ENCODE measurements at places on chromosomes 12 and 14. TPM values are rescaled to one million over a fixed set of nuclear protein-coding genes. Genes with fewer than 3 reads are reported as not detected.
A peak's percentile ranks its signal among the peaks of the same experiment; 100 is the strongest.

Gene PIP4P1
- 55.1 TPM for polyA plus RNA-seq

GRCh38 chr12:124007826-124008570, 35.0 kb downstream of the ZNF664 start:
- peaks cover 53% of the 10 kb centered on the region for H3K36me3 ChIP-seq
- H3K27me3 ChIP-seq: no peaks in the 10 kb centered on the region
- H3K27ac ChIP-seq: no peak overlapping the region
- DNase-seq: no peak

DNA sequence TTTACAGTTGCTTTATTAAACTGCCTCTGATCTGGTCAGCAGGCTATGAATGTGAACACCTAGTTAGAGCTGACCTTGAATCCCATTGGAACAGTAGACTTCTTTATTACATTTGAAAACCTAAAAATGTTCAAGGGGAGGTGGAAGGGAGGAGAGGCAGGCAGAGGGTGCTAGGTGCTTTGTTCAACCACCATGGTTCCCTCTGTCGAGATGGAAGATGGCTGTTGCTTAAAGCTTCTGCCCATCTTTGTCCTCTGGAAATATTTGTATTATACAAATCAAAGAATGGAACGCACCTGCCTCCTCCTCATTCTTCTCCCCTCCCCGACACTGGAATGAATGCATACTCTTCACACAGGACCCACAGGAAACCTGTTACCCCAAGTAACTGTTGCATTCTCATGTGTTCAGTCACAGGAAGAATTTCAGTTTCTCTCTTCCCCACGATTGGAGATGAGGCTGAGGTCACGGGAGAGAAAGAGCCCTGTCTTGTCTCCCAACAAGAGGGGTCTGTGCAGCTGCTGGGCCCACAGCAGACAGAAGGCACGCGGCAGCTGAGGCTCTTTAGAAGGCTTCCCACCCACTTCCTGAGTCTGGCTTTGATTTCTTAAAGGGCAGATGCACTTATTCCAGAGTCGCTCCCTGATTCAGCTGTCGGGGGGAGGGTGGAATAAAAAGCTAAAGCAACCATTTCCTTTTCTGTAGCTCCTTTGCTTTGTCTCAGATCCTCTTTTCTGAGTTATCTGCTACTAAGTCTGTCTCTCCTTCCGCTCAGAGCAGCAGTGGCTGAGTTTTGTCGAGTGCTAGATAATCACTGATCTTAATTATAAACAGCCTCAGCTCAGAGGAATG, 217.9 kb upstream of the BTG1 start:
- H3K36me3 ChIP-seq: no peaks in the 10 kb centered on the region
- H3K4me1 ChIP-seq: peaks cover 6% of the 10 kb centered on the region
- peak overlapping the region; percentile 76 for H3K27ac ChIP-seq
- peak; percentile 17 for DNase-seq

DNA sequence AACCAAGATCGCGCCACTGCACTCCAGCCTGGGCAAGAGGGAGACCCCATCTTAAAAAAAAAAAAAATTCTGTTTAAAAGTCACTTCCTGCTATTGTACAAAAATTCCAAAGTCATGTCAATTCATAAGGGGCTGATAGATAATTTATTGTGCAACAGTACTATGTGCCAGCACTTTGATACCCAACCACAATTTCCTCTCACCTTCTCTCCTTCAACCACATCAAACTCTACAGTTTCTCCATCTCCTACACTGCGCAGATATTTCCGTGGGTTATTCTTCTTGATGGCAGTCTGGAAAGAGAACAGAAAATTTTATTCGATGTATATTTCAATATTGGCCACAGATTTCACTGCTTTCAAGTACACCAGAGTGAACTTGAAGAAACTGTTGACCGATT, 7.6 kb downstream of the YBX3 start:
- H3K4me1 ChIP-seq: peaks cover 2% of the 10 kb centered on the region
- DNase-seq: no peak
- H3K36me3 ChIP-seq: peaks cover 5% of the 10 kb centered on the region
- H3K27ac ChIP-seq: no peak overlapping the region
- H3K27me3 ChIP-seq: no peaks in the 10 kb centered on the region

DNA sequence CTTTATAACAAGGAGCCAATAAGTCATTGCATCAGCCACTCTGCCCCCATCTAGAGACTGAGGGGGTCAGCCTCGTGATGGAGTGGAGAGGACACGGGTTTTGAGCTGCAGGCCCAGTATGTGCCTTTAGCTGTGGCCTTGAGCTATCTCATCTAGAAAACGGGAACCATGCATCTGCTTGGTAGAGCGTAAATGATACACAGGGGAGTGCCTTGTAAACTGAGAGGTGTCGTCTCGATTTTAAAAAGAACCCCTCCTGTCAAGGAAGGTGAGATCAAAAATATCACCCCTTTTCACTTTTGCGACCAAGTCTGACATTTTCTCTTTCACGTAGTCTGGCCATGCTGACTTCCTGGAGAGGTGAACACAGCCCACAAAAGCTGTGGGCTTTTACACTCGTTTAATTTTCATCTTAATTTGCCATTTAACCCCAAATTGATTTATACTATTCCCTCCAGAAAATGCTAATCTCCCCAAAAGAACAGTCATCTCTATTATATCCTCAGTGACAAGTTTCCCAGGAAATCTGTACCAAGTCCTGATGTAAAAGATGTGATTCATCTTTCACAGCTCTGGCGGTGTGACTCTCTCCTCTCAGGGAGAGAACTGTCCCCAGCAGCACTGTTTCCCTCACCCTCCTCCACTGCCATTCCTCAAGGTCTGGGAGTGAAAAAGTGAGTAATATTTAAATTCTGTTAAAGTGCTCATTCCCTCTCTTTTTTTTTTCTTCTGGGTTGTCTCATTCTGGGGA, 30.6 kb downstream of the VCPKMT start:
- peak overlapping the region; percentile 70 for H3K27ac ChIP-seq
- H3K27me3 ChIP-seq: no peaks in the 10 kb centered on the region
- H3K4me1 ChIP-seq: peaks cover 3% of the 10 kb centered on the region
- no peak overlapping the region for H3K4me3 ChIP-seq
- no peak for DNase-seq

- H3K36me3 ChIP-seq: no peaks in the 10 kb centered on the region
- H3K4me3 ChIP-seq: peak overlapping the region; percentile 80
- no peaks in the 10 kb centered on the region for H3K27me3 ChIP-seq
- H3K27ac ChIP-seq: peak overlapping the region; percentile 93
Measured at GRCh38 chr12:25959071-25959961, 834 bp downstream of the RASSF8 start.

Gene DCP1B
- polyA plus RNA-seq: 4.5 TPM

DNA sequence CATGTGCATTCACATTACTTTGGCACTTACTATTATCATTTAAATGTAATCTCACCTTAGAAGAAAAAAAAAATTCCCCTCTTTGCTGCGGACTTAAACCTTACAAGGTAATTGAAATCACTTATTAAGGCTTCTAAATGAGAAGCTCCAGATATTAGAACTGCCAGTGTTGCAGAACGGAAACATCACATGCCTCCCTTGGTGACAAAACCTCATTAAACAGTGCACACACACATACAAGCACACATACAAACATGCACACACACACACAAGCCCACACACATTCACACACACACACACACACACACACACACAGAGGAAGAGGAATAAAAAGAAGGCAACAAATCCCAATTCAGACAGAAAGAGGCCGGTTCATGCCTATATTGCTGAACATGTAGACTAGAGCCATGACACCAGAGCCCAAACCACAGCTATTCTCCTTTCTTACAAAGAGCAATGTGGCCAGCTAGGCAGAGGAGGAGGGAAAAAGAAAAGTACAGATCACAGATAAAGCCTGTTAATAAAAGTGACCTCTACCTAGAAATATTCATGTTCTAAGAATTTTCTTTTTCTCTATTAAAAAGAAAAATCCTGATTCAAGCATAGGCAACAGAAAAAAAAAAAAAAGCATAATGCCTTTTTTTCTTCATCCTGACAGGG, 405.2 kb upstream of the FLRT2 start:
- no peak overlapping the region for H3K27ac ChIP-seq
- no peaks in the 10 kb centered on the region for H3K27me3 ChIP-seq
- H3K36me3 ChIP-seq: no peaks in the 10 kb centered on the region
- H3K4me3 ChIP-seq: no peak overlapping the region
- no peaks in the 10 kb centered on the region for H3K4me1 ChIP-seq

GRCh38 chr12:131114271-131114670, 160.6 kb downstream of the ADGRD1 start:
- DNase-seq: no peak
- H3K4me1 ChIP-seq: no peaks in the 10 kb centered on the region
- no peak overlapping the region for H3K4me3 ChIP-seq
- H3K27ac ChIP-seq: no peak overlapping the region

Gene POTEG
- polyA plus RNA-seq: not detected

- no peak overlapping the region for H3K27ac ChIP-seq
- no peaks in the 10 kb centered on the region for H3K36me3 ChIP-seq
Measured at GRCh38 chr14:56868660-56869059, 58.4 kb upstream of the OTX2 start.

GRCh38 chr14:29168149-29168548, 401.6 kb downstream of the FOXG1 start:
- H3K36me3 ChIP-seq: no peaks in the 10 kb centered on the region
- no peaks in the 10 kb centered on the region for H3K4me1 ChIP-seq
- no peak overlapping the region for H3K4me3 ChIP-seq
- no peak overlapping the region for H3K27ac ChIP-seq
- H3K27me3 ChIP-seq: no peaks in the 10 kb centered on the region

DNA sequence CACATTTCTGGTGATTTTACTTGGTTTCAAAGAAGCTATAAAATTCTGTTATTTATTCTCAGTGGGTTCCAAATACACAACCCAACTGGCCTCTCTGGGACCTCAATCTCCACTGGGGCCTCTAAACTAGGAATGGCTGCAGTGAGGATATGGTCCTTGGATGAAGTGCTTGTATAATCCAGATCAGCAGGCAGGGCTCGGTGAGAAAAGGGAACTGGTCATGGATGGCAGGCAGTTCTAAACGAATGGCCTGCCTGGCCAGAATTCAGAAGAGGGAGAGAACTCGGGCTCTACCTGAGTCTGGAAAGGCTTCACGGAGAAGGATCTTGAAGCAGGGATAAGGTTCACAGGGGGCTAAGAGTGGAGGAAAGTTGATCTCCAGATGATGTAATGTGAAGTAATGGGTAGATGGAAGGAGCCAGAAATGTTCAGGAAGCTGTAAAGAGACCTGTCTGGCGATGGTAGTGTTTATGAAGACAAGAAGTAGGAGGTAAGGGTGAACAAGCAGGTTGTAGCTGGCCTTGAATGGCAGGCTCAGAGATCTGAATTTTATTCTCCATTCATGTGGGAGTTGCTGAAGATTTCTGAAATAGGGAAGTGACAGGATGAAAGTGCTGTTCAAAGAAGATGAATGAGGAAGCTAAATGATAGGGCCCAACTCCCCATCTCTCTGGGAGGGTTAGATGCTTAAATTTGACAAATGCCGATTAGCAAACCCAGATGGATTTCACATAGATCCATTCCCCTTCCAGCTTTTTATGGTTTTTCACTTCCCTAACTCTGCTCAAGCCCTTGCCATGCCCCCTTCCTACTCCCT, 31.5 kb upstream of the ANO6 start:
- no peaks in the 10 kb centered on the region for H3K27me3 ChIP-seq
- H3K4me3 ChIP-seq: no peak overlapping the region
- no peaks in the 10 kb centered on the region for H3K4me1 ChIP-seq
- no peak for DNase-seq
- no peak overlapping the region for H3K27ac ChIP-seq

DNA sequence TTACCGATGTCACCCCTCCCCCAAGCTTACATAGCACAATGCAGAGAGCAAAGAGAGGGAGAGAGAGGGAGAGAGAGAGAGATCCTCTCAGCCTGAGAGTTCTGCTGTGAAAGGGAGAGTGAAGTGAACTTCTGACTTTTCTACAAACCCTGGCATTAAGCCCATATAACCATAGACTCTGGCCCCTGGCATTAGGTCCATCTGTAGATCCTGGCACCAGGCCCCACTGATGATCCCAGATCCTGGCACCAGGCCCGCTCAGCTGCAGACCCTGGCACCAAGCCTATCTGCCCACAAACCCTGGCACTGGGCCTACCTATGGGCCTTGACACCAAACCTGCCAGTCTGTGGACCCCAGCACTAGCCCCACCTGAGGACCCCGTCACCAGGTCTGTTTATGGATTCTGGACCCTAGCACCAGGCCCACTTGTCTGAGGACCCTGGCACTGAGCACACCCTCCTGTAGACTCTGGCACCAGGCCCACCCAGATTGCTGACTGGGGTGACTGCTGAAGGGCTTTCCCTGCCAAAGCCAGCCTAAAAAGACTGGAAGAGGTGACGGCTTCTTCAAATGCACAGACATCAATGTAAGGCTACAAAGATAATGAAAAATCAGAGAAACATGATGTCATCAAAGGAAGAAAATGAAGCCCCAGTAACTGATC, 14.5 kb upstream of the KRT83 start:
- peaks cover 2% of the 10 kb centered on the region for H3K27me3 ChIP-seq
- no peaks in the 10 kb centered on the region for H3K4me1 ChIP-seq
- H3K27ac ChIP-seq: no peak overlapping the region
- peak; percentile 94 for DNase-seq
- no peaks in the 10 kb centered on the region for H3K36me3 ChIP-seq

GRCh38 chr14:105152794-105153241, 15.8 kb downstream of the JAG2 start:
- no peak overlapping the region for H3K27ac ChIP-seq
- H3K4me1 ChIP-seq: no peaks in the 10 kb centered on the region
- no peaks in the 10 kb centered on the region for H3K27me3 ChIP-seq
- DNase-seq: no peak
- no peak overlapping the region for H3K4me3 ChIP-seq

DNA sequence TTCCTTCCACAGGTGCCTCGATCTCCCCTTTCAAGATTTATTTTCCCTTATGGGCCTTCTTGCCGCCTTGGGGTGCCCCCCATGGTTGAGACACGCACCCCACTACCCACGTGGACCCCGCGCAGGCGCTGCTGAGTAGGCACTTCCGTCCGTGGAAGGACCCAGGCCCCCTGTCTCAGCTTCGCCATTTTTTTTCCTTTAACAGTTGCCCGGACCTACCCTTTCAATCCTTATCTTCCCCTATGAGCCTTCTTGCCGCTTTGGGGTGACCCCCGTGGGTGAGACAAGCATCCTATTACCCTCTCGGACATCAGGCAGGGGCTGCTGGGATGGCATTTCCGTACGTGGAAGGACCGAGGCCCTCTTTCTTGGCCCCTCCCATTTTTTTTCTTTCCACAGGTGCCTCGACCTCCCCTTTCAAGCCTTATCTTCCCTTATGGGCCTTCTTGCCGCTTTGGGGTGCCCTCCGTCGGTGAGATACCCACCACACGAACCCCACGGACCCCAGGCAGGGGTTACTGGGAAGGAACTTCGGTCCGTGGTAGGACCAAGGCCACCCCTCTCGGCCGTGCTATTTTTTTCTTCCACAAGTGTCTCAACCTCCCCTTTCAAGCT, 268.2 kb downstream of the ALG10 start:
- H3K27me3 ChIP-seq: no peaks in the 10 kb centered on the region
- H3K27ac ChIP-seq: no peak overlapping the region
- no peaks in the 10 kb centered on the region for H3K4me1 ChIP-seq

Gene ALDH6A1
- polyA plus RNA-seq: 40.1 TPM

DNA sequence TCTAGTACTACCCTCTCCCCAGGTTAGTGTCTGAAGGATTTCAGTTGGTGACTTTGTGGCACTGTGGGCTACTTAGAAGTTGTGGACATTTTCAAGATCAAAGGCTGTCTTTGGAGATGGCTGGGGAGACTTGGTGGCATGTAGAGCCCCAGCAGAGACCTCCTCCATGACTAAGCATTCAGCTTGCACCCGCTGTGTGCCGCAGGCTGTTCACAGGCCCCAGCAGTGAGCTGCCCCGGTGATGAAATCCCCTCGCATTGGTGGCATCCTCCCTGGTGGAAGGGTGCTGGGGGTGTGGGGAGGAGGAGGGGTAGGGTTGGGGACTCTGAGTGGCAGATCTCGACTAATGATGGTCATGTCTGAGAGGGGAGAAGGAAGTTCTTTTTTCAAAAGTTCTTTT, 173.9 kb downstream of the TSPAN9 start:
- no peak overlapping the region for H3K27ac ChIP-seq
- H3K4me3 ChIP-seq: no peak overlapping the region
- H3K27me3 ChIP-seq: no peaks in the 10 kb centered on the region
- DNase-seq: no peak

Gene PLA2G1B
- polyA plus RNA-seq: 0.53 TPM

Gene LYZ
- 144 TPM for polyA plus RNA-seq

All from small intestine (tissue), 16 donors.